ENCODE measurements at places on chromosomes 5 and 9. TPM values are rescaled to one million over a fixed set of nuclear protein-coding genes. Genes with fewer than 3 reads are reported as not detected.

The MSH3 gene
- 19.3 TPM for total RNA-seq

The ZSWIM6 gene
- 3.1 TPM for total RNA-seq

The EGFLAM gene
- total RNA-seq = 0.08 TPM

The SLC4A9 gene
- not detected for total RNA-seq

The ZNG1F gene
- 1.7 TPM for total RNA-seq

The GRXCR2 gene
- total RNA-seq = not detected

The PCDHB13 gene
- total RNA-seq = 0.27 TPM

The ELAVL2 gene
- 0.81 TPM for total RNA-seq

The DOLK gene
- total RNA-seq = 27.4 TPM

The SLC27A4 gene
- 23.5 TPM for total RNA-seq

The XRCC4 gene
- total RNA-seq = 27.7 TPM

The OTP gene
- not detected for total RNA-seq

The ASS1 gene
- total RNA-seq = 123 TPM

The WWC1 gene
- 2.7 TPM for total RNA-seq

The C5orf34 gene
- 10.4 TPM for total RNA-seq

The MLANA gene
- not detected for total RNA-seq

The KLHL9 gene
- 39.0 TPM for total RNA-seq

The LIFR gene
- total RNA-seq = 38.6 TPM

The PHF24 gene
- 0.16 TPM for total RNA-seq

The OR1J2 gene
- total RNA-seq = not detected

The SLC24A2 gene
- 0.16 TPM for total RNA-seq

The FCN2 gene
- total RNA-seq = not detected

The CXCL14 gene
- total RNA-seq = 0.18 TPM

The EPB41L4A gene
- total RNA-seq = 0.54 TPM

The BAAT gene
- not detected for total RNA-seq

The PCDHGB5 gene
- 8.5 TPM for total RNA-seq

The IL31RA gene
- total RNA-seq = 0.72 TPM

The CBY3 gene
- total RNA-seq = not detected

The PNPLA7 gene
- 5.4 TPM for total RNA-seq

The S1PR3 gene
- 12.8 TPM for total RNA-seq

The NAIP gene
- 4.3 TPM for total RNA-seq

The IFNA5 gene
- not detected for total RNA-seq

The CCDC152 gene
- 3.4 TPM for total RNA-seq

The PRDM9 gene
- not detected for total RNA-seq

The TLX3 gene
- not detected for total RNA-seq

The BTNL3 gene
- not detected for total RNA-seq

The TRIM41 gene
- total RNA-seq = 19.1 TPM

The PRUNE2 gene
- total RNA-seq = 122 TPM

The GABRB2 gene
- not detected for total RNA-seq

The ADAMTS13 gene
- 2.1 TPM for total RNA-seq

The AK8 gene
- not detected for total RNA-seq

The PCDHA1 gene
- 0.09 TPM for total RNA-seq

The GARIN3 gene
- not detected for total RNA-seq

The CARD9 gene
- total RNA-seq = 1.1 TPM

The HAND1 gene
- total RNA-seq = not detected

The PCDHGB3 gene
- total RNA-seq = 9.6 TPM

The SH3PXD2B gene
- 46.7 TPM for total RNA-seq

The FAM13B gene
- 42.8 TPM for total RNA-seq

The PCDHB10 gene
- total RNA-seq = 0.41 TPM

The POU5F2 gene
- 3.1 TPM for total RNA-seq

The TMOD1 gene
- total RNA-seq = 0.18 TPM

The NTNG2 gene
- 2.4 TPM for total RNA-seq
